ENCODE measurements at places on chromosomes 2 and 18.

- DNase-seq, result peak; percentile 76
Measured at GRCh38 chr2:176638167-176639015, 369.1 kb downstream of the MTX2 start.

- no peak for DNase-seq
Measured at GRCh38 chr2:37629529-37629928, 41.9 kb downstream of the CDC42EP3 start.

DNA sequence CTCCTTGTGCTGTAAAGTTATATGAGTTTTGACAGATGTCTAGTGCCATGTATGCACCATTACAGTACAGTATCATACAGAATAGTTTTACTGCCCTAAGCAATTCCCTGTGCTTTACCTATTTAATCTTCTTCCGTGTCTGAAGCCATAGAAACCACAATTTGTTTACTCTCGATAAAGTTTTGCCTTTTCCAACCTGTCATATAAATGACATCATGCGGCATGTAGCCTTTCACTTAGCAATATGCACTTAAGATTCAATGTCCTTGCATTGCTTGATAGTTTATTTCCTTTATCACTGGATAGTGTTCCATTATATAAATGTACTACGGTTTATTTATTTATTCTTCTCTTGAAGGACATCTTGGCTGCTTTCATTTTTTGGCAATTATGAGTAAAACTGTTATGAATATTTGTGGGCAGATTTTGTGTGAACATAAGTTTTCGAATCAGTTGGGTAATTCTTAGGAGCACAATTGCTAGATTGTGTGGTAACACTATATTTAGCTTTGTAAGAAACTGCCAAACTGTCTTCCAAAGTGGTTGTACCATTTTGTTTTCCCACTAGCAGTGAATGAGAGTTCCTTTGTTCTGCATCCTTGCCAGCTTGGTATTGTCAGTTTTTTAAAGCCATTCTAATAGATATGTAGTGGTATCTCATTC lies 136.8 kb upstream of the MAP3K20 start:
- no peak for DNase-seq

GRCh38 chr2:149630445-149630844 lies 42.9 kb upstream of the MMADHC start:
- DNase-seq, result no peak

DNA sequence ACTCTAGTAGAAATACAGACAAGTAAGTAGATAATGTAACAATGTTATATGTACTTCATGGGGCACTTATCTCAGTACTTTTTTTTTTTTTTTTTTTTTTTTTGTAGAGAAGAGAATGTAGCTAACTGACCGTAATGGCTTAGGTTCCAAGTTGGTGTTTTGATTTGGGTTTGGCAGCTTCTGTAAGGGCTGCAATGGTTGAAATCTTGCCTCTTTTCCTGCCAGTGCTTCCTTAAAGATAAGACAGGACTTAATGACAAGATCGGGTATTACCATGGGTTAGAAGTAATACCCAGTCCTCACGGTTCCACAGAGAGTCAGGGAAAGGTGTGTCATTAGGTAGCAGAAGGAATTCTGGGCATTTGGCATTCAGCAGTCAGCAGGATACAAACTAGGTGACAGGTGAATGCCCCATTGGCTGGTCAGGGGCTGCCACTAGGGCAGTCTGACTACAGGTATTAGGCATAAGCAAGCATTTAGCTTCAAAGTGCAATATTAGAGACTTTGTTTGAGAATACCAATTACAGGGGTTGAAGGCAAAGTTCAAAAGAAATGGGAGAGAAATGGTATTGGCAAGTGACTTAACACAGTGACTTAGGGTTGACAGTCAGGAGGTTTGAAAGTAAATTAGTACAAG lies 189.4 kb upstream of the RND3 start:
- no peak for DNase-seq

DNA sequence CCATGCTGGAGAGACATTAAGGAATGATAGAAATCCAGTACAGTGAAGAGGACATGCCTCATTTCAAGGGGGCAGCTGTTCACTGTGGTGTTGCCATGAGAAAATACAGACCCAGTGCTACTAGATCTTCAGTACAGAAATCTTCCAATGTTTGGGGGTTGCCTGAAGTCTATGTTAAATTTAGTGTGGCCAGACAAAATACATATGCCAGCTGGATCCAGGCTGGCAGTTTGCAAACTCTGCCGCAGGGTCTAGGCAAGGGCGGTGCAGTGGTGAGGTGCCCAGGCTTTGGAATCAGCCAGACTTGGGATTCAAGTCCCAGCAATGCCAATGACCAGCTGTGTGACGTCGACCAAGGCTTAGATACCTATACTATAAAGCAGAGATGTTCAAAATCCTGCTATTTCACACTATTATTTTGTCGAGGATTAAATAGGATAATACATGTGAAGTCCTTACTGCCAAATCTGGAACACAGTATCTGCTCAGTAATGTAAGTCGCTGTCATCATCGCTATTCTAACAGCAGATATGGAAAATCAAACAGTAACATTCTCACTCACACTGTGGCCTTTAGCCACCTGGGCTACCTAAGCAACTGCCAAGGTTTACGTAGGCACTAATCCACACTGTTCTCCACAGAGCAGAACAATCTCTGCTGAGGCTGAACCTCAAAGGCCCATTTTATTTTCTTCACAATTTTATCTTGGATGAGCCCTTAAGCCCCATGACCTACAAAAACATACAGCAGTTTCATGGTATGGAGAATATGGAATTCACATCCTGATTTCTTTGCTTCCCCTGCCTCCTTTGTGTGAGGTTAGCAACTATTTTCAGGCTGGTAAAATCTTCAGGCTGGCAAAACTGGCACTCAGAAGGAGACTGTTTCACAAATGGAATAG lies 5.9 kb upstream of the TMSB10 start:
- no peak for DNase-seq

DNA sequence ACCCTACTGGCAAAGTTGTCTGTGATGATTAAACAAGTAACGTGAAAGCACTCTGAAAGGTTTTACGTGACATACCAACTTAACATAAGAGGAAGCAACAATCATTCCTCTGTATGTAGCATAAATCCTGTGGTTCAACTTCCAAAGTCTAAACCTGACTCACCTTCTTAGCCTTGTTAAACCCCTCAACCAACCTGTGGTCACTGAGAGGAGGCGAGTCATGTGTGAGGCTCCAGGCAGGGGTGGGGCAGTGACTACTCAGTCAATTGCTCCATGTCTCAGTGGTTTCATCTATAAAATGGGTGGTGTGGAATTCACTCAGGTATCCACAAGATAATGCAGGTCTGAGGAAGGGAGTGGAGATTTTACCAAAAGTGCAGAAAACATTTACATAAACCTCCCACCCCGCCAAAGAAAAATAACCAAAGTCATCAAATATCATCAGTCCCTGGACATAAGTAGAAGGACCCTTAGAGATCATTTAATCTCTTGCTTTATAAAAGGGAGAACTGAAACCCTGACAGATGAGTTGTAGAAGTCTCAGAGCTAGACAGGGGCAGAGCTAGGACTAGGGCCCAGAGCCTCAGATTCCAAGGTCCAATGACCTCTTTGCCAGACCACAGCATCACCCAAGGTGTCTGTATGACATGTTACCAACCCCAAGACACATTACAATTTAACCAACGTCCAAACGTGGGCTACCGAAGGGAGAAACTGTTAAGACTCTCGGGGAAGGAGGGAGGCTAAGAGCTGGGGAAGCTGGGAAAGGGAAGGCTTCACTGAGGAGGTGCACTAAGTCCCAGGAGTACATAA lies 3.7 kb upstream of the PCBP1 start:
- DNase-seq, result peak; percentile 97

GRCh38 chr2:102975996-102976975 lies 214.5 kb downstream of the TMEM182 start:
- peak; percentile 52 for DNase-seq

- DNase-seq, result no peak
Measured at GRCh38 chr2:200447139-200447855, 62.6 kb downstream of the KCTD18 start.

DNA sequence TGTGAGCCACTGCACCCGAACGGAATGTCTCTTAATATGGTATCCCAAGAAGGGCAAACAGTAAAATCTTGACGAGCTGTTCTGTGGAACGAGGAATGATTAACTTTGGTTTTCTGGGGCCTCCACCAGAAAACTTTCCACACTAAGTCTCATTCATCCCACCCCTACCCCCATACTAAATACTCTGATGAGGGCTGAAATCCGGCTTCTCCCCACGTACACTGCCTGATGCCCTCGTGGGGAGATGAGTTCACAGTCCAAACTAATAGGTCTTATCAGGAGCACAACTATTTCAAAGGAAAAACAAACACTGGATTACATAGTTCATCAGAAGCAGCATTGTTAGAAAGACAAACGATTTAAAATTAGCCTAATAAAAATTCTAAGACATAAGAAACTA lies 49.2 kb upstream of the TCF4 start:
- DNase-seq, result no peak

GRCh38 chr18:46333431-46334135 lies 229.4 kb downstream of the HAUS1 start:
- peak; percentile 42 for DNase-seq

- no peak for DNase-seq
Measured at GRCh38 chr2:58435246-58435645, 194.1 kb upstream of the FANCL start.

GRCh38 chr18:76461692-76462325 lies 33.2 kb downstream of the ZNF516 start:
- DNase-seq, result no peak

DNA sequence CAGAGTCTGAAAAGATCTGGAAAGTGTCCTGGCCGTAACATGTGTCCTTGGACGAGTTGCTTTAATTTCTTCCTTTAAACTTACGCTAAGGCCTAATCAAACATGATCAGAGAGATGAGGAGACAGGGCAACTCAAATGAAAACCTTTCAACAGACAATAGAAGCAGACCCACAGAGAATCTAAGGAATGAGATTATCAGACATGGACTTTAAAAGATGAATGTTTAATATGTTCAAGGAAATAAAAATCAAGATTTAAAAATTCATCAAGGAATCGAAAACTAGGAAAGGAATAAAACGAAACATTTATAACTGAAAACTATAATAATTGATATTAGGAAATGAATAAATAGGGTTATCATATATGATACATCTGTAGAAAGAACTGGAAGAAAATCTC lies 55.1 kb downstream of the RAB31 start:
- no peak for DNase-seq

DNA sequence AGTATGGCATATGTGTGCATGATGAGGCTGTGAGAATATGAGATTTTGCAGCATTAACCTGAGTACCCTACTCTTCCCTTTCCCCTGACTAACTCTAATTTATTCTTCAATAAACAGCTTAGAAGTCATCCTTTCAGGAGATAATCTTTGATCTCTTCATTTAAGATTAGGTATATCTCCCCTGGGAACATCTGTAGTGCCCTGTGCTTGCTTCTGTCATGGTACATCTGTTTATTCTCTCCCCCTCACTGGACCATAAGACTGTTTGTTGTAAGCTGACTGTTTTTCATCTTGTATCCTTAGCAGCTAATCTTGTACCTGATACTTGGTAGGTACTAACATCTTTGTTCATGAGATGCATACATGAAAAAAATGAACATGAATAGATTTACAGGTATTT lies 83.1 kb downstream of the MBD5 start:
- no peak for DNase-seq

DNA sequence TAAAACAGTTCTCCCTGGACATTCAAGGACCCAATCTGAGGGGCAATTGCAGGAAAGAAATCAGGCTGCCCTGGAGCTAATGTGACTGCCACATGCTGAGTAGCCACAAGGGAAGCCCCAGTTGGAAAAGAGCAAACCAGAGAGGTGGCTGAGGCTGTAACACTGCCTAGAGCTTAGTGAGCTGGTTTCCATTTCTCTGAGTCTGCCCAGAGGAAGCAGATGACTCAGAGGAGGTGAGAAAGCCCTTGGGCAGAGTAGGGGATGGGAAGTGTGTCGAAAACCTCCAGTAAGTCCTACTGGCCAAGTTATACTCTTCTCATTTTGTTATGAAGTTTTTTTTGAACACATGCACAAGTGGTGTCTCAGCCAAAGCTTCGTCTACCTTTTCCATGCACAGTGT lies 753.0 kb downstream of the CNTNAP5 start:
- peak; percentile 34 for DNase-seq

DNA sequence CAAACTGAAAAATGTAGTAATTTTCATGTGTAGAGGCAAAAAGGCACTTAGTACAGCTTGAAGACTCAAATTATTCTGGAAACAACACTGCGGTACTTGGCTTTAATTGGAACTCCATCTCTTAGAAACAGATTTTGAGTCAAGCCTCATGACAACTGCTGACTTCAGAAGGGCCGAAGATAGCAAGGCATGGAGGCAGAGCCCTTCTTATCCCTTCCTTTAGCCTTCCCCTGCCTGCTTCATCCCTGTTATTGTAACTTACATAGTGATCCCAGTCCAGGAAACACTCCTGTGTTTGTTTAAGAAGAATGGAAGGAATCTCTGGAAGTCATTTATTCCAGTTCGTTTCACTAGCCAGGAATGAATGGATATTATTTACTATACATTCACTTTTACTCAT lies 110.9 kb upstream of the FAM98A start:
- DNase-seq, result no peak

DNA sequence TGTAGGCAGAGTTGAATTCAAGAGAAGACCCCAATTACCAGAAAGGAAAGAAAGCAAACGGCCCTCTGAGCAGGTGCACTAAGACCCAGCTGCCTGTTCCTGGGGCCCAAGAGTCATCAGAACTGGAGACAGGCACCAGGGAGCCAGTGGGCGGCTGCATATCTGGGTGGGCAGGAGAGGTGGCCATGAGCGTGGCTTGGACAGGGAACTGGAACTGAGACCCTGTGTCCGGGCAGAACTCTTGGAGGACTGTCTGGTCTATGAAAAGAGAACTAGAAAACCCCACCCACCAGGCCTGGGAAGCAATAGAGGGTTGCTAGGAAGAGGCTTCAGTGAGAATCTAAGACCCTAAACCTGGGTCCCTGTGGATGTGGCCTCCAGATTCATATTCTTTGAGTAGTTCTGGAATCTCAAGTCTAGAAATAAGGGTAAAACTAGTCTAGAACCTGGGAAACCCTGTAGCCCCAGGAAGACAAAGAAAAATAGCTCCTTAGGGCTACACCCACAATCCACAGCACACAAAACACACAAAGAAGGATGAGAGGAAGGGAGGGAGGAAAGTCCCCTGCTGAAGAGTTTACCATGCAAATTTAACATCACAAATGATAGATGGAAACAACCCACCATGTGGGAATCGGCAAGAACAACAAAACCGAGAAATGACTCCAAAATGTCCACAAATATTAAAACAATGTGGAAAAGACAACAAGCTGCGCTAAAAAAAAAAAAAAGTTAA lies 147.0 kb downstream of the HDAC4 start:
- DNase-seq, result no peak
